ENCODE measurements at places on chromosomes 3 and 15.

DNA sequence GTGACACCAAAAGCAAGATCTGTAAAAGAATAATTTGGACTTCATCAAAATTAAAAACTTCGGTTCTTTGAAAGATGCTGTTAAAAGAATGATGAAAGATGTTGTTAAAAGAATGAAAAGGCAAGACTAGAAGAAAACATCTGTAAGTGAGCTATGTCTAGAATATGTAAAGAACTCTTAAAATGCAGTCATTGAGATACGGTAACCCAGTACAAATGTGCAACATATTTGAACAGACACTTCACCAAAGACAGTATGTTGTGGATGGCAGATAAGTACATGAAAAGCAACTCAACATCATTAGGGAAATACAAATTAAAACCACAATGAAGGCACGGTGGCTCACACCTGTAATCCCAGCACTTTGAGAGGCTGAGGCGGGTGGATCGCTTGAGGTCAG lies 139.5 kb downstream of the LRIG1 start:
- DNase-seq: no peak

DNA sequence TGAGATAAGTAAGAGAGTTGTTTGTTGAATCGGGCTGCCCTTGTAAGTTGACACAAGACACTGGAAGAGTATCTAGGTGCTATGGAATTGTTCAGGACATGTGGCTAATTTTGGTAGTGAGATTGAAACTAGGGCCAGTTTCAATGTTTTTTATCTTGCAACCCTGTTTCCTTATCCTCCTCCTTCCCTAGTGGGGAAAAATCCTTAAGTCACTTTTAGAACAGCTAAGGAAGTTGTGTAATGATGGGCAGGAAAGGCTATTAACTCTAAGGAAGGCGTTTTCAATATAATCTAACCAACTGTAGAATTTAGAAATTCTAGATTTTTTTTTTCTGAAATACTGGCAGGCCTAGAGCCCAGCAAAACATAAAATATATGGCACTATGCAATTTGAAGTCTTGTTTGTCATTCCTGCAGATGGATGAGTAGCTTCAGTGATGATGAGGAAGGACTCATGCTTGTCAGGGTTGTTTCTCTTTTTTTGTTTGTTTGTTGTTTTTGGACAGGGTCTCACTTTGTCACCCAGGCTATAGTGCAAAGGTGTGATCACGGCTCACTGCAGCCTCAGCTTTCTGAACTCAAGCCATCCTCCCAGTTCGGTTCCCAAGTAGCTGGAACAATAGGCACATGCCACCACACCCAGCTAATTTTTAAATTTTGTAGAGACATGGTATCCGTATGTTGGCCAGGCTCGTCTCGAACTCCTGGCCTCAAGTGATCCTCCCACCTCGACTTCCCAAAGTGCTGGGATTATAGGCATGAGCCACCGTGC lies 27.6 kb upstream of the ADAMTS9 start:
- no peak for DNase-seq

DNA sequence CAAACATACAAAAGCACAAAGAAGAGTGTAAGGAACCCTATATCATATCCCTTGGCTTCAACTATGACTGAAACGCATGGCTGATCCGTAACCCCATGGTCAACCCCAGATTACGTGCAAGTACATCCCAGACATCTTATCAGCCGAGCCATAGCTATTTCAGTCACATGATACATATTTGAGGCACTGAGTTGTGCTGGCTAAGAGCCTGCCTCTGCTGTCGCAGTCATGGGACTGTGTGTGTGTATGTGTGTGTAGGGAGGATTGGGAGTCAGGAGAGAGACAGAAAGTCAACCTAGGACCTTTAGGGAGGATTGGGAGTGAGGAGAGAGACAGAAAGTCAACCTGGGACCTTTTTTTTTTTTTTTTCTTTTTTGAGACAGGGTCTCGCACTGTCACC lies 8.4 kb downstream of the ST6GAL1 start:
- peak; percentile 33 for DNase-seq

DNA sequence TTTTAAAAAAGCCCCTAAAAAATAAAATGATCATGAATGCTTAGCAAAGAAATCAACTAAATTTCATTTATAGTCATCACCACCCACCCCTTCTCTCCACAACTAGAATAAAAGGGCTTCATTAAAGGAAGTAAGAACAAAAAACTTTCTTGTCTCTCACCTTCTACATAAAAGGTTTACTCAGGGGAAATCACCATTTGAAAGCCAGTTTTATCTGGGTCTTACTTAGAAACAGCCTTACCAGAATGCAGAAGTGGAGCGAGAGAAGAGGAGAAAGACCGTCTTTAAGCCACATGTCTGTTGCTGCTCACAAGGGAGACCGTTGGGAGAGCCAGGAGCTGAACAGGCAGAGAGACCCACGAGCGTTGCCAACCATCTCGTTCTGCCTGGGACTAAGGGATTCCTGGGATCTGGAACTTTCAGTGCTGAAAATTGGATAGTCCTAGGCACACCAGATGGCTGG lies 350.1 kb upstream of the PROK2 start:
- peak; percentile 74 for DNase-seq

DNA sequence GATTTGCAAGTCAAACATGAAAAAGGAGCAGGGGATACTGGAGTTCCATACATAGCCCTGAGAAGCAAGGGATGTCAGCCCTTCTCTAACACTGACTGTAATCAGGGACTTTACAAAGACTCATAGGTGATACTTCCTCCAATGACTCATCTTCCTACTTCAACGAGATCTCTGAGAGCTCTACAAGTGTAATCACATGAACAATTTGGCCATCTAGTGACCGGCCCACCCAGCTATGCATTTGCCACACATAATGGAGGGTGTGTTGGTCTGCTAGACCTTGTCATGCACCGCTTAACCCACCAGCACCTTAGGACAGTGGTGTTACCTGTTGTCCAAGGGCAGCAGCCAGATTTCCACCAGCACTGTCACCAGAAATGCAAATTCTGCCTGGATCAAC lies 75.3 kb downstream of the NCEH1 start:
- no peak for DNase-seq

DNA sequence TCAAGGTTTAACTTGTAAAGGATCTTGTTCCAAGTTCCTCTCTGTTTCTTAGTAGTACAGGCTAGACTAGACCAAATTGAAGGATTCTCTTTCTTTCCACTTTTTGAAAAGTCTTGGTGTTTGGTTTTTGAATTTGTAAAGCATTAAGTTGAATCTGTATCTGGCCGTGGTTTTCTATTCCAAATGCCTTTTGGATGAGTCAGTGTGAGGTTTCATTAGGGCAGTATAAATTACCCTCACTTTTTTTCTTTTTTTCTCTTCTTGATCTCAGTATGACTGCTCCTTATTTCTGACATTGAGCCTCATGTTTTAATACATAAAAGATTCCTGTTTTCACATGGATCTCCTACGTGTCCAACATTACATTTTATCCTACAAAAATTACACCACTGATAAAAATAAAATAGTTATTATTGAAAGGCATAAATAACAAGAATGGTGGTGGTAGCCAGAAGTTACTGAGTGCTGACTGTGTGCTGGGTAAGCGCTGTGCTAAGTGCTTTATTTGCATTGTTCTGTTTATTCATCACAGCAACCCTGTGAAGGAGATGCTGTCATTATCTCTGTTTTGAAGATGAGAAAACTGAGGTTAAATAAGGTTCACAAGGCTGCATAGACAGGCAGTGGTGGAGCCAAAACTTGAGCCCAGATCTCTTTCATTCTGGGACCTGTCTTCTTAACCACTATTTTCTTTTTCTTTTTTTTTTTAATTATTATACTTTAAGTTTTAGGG lies 48.3 kb downstream of the MITF start:
- no peak for DNase-seq

DNA sequence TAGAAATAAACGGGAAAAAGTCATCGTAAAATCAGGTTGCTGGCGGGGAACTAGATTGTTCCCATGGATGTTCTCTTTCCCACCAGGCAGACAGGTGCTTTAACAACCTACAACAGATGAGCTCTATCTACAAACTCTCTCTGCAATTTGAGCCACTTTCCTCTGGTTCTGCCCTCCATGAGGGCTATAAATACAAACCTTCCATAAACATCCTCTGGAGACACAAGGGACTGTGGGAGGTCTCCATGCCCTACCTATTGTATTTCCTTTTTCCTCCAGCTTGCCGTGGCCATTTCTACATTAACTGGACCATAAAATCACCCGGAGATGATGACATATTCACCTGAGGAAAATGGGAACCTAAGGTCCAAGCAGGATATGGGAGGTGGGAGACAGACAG lies 151.1 kb downstream of the GABRB3 start:
- no peak for DNase-seq

GRCh38 chr15:68423359-68424296 lies 8.3 kb downstream of the ITGA11 start:
- no peak for DNase-seq

- no peak for DNase-seq
Observed at GRCh38 chr3:9064850-9065249, 101.6 kb upstream of the RAD18 start.

GRCh38 chr3:194300936-194301335 lies 50.2 kb downstream of the CPN2 start:
- DNase-seq: no peak

DNA sequence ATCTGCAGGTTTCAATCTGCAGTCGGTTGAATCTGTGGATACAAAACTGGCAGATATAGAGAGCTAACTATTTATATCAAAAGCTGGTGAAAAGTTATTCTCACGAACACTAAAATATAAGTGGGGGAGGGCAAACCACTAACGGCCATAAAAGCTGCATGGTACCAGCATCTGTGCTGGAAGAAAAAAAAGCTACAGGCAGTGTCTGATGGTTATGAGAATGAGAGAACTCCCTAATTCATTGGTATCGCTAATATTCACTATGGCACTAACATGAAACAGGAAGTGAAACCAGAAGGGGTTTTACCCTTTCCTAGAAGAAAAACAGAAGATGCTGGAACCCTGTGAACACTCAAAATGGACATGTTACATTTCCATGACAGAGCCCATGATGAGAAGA lies 15.9 kb downstream of the CEP70 start:
- DNase-seq: no peak

- DNase-seq: no peak
Observed at GRCh38 chr3:49399461-49399860, 12.3 kb downstream of the RHOA start.

- DNase-seq: peak; percentile 89
Observed at GRCh38 chr15:42059661-42060476, 34.5 kb downstream of the PLA2G4D start.

DNA sequence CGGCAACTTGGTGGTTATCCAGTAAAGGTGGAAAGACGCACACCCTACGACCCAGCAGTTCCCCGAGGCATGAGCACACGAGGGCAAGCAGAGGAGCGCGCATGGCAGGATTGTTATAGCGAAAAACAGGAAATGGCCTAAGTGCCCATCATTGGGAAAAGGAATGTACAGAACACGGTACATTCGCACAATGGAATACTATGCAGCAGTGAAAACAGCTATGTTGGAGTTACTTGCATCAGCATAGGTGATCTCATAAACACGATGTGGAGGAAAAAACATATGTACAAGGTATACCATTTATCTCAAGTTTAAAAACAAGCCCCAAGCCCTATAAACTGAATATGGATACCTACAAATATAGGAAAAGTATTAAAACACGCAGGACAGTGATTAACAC lies 6.7 kb upstream of the LINGO1 start:
- DNase-seq: no peak

GRCh38 chr15:29612096-29612495 lies 210.2 kb downstream of the TJP1 start:
- DNase-seq: no peak

GRCh38 chr15:70171256-70171886 lies 73.7 kb upstream of the TLE3 start:
- no peak for DNase-seq

GRCh38 chr15:39854161-39854560 lies 65.9 kb downstream of the GPR176 start:
- DNase-seq: no peak

DNA sequence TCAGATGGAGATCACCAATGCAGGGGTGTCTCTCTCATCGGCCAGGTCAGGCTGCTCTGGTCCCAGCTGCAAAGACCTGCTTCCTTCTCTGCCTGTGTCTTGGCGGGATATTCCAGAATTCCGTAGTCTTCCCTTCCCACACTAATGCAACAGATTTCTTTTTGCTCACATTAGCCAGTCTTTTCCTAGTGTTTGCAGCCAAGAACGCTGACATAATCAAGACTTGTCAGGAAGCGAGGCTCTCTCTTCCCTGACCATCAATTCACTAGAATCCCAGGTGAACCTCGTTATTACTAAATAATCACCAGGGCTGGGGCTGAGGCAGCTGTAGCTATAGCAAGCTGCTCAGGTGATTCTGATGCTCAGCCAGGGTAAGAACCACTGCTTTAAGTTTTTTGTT lies 43.2 kb upstream of the ACKR4 start:
- no peak for DNase-seq

- no peak for DNase-seq
Observed at GRCh38 chr3:45486136-45486535, 97.8 kb downstream of the LARS2 start.

GRCh38 chr3:151362751-151363174 lies 21.8 kb downstream of the P2RY12 start:
- no peak for DNase-seq

DNA sequence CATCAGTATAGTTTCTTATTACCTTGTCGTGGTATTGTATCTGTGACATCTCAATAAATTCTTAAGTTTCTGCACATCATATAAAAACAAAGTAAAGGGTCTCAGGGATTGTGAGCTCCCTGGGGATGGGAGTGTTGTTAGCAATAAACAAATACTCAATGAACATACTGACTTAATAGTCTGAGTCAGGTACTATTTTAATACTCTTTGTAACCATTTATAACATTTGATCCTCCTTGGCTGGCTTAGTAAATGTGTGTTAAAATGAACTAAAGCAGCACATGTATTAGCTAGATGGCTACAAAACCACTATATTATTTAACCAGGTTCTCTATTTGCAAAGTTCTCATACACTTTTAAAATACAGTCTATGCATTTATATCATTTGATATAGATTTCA lies 1.8 kb downstream of the ICE2 start:
- no peak for DNase-seq

DNA sequence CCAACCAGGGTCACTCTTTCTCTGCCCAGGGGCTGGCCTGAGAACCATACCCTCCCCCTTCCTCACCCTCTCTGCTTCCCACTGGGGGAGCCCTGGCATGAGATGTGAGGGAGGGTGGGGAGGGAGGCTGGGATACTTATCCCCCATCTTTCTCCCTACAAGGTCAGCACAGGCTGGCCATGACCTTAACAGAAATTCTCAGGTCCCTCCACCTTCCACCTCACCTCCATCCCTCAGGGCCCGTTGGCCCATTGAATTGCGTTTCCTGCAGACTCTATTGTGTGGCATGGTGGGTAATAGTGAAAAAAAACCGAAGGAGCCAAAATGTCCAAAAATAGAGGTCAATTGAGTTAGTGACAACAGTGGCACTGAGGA lies 159.5 kb downstream of the OR4M2 start:
- no peak for DNase-seq

DNA sequence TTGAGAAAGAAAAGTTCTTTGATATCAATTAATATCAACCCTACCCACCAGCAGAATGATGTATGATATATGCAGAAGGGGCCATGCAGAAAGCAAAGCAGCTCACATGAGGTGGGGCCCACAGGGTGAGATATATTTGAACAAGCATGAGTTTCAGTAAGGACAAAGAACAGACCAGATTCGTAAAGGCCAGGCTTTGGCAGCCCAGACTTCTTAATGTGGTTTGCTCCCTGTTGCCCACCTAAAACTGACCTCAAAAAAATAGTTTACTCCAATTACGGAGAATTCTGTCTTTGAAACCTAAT lies 255.7 kb upstream of the WNT5A start:
- no peak for DNase-seq
